ENCODE measurements at places on chromosomes 4 and X.

DNA sequence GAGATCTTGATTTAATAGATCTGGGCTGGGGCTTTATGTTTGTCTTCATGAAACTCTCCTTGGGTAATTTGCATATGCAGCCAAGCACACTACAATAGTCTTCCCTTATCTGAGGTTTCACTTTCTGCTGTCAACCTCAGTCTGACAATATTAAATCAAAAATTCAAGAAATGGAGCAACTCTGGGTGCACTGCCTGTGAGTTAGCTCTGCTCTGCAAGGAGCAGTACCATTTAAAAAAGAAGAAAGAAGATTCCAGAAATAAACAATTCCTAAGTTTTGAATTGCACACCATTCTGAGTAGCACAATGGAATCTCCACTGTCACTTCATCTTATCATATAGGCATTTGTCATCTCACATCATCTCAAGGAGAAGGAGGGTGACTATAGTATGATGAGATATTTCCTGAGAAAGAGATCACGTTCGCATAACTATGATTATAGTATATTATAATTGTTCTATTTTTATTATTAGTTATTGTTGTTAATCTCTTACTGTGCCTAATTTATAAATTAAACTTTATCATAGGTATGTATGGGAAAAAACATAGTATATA lies 9.4 kb downstream of the FNIP2 start:
- no peak for DNase-seq

DNA sequence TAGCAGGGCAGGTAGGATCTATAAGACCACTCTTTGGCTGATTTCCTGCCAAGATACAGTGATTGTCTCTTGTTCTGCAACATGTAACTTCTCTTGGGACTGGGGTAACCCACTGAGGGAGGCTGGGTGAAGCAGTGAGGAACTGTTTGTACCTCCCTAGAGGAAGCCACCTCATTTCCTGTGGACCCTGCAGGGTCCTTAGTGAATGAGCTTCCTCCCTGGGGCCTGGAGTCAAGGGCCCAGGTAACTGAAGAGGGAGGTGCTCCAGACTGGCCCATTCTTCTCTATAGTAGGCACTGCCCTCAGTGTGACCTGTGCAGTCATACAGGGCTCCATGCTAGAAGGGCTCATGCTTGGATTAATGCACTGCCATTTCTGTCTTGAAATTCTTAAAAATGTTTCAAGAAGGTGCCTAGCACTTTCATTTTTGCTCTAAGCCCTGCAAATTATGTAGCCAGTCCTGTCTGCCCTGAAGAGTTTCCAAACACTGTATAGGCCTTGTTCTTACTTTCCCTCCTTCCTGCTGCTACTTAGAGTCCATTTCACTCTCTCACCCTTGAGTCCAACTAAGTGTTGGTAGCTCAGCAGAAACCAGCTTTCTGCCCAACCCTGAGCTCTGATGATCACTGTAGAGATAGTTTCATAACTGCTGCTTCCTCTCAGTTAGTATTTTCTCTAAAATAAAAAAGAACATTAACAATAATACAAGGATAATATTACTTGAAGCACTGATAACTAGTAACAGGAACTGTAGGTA lies 8.5 kb upstream of the GRIA3 start:
- no peak for DNase-seq

- DNase-seq: no peak
Measured at GRCh38 chrX:115147220-115147619, 42.0 kb upstream of the RBMXL3 start.

DNA sequence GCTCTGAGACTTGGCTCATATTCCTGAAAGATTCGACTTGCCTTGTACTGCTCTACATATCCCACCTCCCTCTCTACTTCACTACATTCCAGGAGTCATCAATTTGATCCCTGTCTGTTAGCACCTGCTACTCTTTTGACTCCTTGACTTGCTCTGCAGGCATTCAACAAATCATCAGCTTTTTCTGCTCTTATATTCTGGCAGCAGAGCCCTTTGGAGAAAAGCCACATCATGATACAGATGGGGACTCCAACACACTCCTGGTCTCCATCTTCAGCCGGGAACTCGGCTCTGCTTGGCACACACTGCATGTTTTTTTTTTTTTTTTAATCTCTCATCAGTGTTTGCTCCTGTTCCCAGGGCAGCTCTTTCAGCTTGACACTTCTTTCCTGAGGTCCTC lies 293.2 kb upstream of the LCORL start:
- DNase-seq: no peak

- no peak for DNase-seq
Measured at GRCh38 chr4:80252427-80252826, 14.0 kb upstream of the FGF5 start.

DNA sequence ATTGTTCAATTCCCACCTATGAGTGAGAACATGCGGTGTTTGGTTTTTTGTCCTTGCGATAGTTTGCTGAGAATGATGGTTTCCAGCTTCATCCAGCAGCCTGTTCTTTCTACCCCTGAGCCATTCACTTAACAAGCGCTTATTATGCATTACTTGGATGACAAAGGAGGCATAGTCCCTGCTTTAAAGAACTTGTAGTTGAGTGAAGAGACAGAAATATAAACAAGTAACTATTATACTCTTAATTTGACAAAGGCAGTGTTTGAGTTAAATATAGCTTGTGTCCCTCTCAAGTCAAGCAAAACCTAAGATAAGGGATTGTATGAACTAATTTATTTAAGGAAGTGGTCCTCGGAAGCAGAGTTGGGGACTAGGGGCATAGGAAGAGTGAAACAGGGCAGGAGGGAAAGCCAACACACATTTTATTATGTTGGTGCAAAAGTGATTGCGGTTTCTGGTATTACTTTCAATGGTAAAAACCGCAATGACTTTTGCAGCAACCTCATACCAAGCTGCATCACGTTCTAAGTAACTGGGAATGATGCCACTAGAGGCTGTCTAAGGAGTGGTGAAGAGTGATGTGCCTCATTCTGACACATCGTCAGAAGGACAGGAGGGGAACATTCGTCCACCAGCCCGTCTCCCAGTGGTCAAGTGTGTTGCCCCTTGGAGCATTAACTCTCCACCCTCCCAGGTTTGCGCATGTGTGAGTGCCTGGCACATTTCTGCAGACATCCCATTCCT lies 41.8 kb downstream of the QDPR start:
- DNase-seq: no peak
